Naive thymus-derived CD8-positive, alpha-beta T cell (primary cell): ENCODE measurements at places on chromosomes 4 and X. TPM values are rescaled to one million over a fixed set of nuclear protein-coding genes. Genes with fewer than 3 reads are reported as not detected.

DNA sequence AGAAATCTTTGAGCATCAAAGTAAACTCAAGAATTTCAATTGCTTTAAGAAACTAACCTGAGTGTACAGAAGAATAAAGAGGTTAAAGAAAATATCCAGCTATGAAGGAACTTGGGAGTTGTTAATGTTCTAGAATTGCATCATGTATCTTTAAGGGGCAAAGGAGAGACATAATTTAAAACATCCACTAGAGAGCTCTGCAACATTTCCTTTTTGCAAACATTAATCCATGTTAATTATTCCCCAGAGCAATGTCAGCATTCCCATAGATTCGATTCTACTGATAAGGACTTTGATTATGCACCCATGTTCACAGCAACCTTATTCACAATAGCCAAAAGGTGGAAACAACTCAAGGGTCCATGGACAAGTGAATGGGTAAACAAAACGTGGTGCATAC lies 80.2 kb upstream of the SORBS2 start:
- no peak for DNase-seq
- H3K36me3 ChIP-seq: no peaks in the 10 kb centered on the region
- H3K4me1 ChIP-seq: peaks cover under 1% of the 10 kb centered on the region
- peaks cover 36% of the 10 kb centered on the region for H3K27me3 ChIP-seq
- H3K4me3 ChIP-seq: no peak overlapping the region
- H3K27ac ChIP-seq: no peak overlapping the region

GRCh38 chrX:13646154-13646549 lies 6.8 kb upstream of the TCEANC start:
- H3K4me1 ChIP-seq: no peaks in the 10 kb centered on the region
- no peak overlapping the region for H3K4me3 ChIP-seq
- H3K27me3 ChIP-seq: no peaks in the 10 kb centered on the region
- DNase-seq: peak; percentile 13
- H3K27ac ChIP-seq: peak overlapping the region; percentile 84
- H3K36me3 ChIP-seq: no peaks in the 10 kb centered on the region

PLP2 gene
- 141 TPM for polyA plus RNA-seq

DNA sequence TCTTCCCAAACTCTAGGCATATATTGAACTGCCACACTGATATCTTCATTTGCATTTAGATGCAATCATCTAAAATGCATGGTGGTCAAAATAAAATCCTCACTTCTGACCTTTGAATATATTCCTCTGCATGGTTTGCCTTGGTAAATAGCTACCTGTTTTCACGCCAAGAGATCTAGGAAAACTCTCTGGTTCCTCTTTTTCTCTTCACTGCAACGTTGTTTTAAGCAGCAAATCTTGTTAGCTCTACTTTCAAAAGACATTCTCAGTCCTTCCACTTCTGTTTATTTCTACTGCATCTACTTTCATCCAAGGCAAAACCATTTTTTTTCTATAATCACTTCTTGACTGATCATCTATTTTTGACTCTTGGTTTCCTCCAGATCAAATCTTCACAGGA lies 1001.6 kb upstream of the GRID2 start:
- H3K27me3 ChIP-seq: no peaks in the 10 kb centered on the region
- no peak for DNase-seq
- no peak overlapping the region for H3K4me3 ChIP-seq

PLXNB3 gene
- not detected for polyA plus RNA-seq

DNA sequence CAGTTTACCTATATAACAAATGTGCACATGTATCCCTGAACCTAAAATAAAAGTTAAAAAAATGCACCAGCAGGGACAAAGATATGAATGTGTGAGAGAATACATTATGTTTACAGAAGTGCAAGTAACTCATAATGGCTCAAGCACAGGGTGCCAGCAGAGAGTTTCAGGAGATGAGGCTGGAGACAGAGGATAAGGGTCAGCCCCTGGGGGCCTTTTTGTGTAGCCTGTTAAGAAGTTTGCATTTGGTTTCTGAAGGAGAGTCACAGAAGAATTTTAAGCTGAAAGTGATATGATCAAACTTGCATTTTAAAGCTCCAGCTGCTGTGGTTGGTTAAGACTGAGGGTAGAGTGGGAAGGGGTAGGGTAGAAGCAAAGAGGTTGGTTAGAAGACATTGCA lies 48.6 kb upstream of the CAPN6 start:
- no peaks in the 10 kb centered on the region for H3K27me3 ChIP-seq
- DNase-seq: no peak
- H3K4me1 ChIP-seq: no peaks in the 10 kb centered on the region
- no peaks in the 10 kb centered on the region for H3K36me3 ChIP-seq
- no peak overlapping the region for H3K4me3 ChIP-seq
- H3K27ac ChIP-seq: no peak overlapping the region

DNA sequence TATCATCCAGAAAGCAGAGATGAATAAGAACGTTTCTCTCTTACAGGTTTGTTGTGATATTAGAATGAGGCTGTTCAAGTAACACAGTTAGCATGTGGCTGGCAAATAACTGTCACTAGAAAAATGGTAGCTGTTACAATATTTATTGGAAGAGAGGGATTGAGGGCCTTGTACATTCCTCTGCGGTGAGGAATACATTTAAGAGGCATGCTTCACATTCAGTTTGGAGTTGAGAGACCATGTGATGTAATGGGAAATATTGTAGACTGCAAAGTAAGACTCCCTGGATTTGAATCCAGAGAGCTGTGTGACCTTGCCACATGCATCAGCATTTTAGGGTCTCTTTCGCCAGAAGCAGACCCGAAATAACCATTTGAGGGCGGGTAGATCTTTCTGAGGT lies 104.8 kb upstream of the KIT start:
- DNase-seq: no peak
- no peaks in the 10 kb centered on the region for H3K4me1 ChIP-seq
- no peak overlapping the region for H3K4me3 ChIP-seq
- H3K27ac ChIP-seq: no peak overlapping the region
- H3K36me3 ChIP-seq: no peaks in the 10 kb centered on the region

GRCh38 chr4:139654516-139654915 lies 11.1 kb upstream of the MGST2 start:
- no peak overlapping the region for H3K27ac ChIP-seq
- H3K27me3 ChIP-seq: peaks cover 12% of the 10 kb centered on the region
- peaks cover 25% of the 10 kb centered on the region for H3K4me1 ChIP-seq
- H3K4me3 ChIP-seq: no peak overlapping the region
- no peaks in the 10 kb centered on the region for H3K36me3 ChIP-seq
- DNase-seq: no peak

- H3K36me3 ChIP-seq: peaks cover 6% of the 10 kb centered on the region
- no peaks in the 10 kb centered on the region for H3K4me1 ChIP-seq
- DNase-seq: no peak
- peaks cover 5% of the 10 kb centered on the region for H3K27me3 ChIP-seq
- H3K4me3 ChIP-seq: no peak overlapping the region
These were observed 53.4 kb downstream of the HNRNPD start for GRCh38 chr4:82320351-82320750.

- no peak overlapping the region for H3K27ac ChIP-seq
- H3K36me3 ChIP-seq: peaks cover 9% of the 10 kb centered on the region
- no peaks in the 10 kb centered on the region for H3K4me1 ChIP-seq
- DNase-seq: no peak
- H3K27me3 ChIP-seq: peaks cover 10% of the 10 kb centered on the region
- no peak overlapping the region for H3K4me3 ChIP-seq
These were observed 24.8 kb upstream of the SMARCA5 start for GRCh38 chr4:143488687-143489086.

GRCh38 chr4:42280327-42281095 lies 116.8 kb upstream of the SHISA3 start:
- no peak overlapping the region for H3K4me3 ChIP-seq
- no peak for DNase-seq
- no peaks in the 10 kb centered on the region for H3K27me3 ChIP-seq

DNA sequence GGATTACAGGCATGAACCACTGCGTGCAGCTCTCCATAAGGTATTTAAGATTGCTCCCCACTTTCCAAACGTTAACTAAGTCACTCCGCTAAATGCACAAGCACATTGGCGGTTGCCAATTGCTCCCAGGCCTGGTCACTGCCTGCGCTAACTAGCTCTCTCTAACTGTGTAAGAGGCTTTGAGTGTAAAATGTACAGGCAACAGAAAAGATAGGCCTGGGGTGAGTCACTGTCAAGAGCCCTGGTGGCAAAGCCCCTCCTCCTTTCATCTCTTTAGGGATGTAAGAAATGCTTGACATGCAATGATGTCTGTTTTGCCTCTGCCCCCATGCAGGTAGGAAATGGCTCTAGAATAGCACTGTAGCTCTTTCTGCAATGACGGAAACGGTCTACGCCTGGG lies 329.7 kb upstream of the GATB start:
- peak overlapping the region; percentile 88 for H3K27ac ChIP-seq
- H3K4me1 ChIP-seq: peaks cover 80% of the 10 kb centered on the region
- peak; percentile 23 for DNase-seq

- H3K27me3 ChIP-seq: no peaks in the 10 kb centered on the region
- no peak overlapping the region for H3K4me3 ChIP-seq
- no peaks in the 10 kb centered on the region for H3K36me3 ChIP-seq
These were observed 151.8 kb downstream of the SLC7A11 start for GRCh38 chr4:138090150-138090917.

- H3K36me3 ChIP-seq: no peaks in the 10 kb centered on the region
- DNase-seq: no peak
- no peaks in the 10 kb centered on the region for H3K4me1 ChIP-seq
- H3K27ac ChIP-seq: no peak overlapping the region
- H3K27me3 ChIP-seq: no peaks in the 10 kb centered on the region
These were observed 921.9 kb upstream of the DIAPH2 start for GRCh38 chrX:95762716-95763115.

DNA sequence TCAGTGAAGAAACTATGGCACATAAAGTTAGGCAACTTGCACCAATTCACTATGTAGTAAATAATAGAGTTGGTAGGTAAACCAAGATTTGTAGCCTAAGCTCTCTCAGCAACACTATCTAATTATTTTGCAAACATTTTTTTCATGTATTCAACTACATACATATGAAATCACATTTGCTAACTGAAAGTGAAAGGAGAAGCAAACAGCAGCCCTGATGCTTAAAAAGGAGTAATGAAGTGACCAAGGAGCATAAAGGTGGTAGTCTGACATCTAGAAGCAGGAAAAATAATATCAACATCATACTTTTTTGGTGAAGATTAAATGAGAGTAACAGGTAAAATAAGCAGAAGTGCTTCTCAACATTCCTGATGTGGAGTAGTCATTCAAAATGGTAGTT lies 603.7 kb downstream of the GRXCR1 start:
- H3K27me3 ChIP-seq: no peaks in the 10 kb centered on the region
- H3K4me1 ChIP-seq: no peaks in the 10 kb centered on the region
- no peak overlapping the region for H3K27ac ChIP-seq
- H3K36me3 ChIP-seq: no peaks in the 10 kb centered on the region

AFF2 gene
- polyA plus RNA-seq: 0.24 TPM

GRCh38 chr4:164481306-164482091 lies 272.4 kb upstream of the SMIM31 start:
- H3K4me1 ChIP-seq: no peaks in the 10 kb centered on the region
- no peak overlapping the region for H3K4me3 ChIP-seq
- DNase-seq: no peak
- H3K36me3 ChIP-seq: no peaks in the 10 kb centered on the region
- no peak overlapping the region for H3K27ac ChIP-seq
- no peaks in the 10 kb centered on the region for H3K27me3 ChIP-seq

- H3K4me3 ChIP-seq: no peak overlapping the region
- H3K36me3 ChIP-seq: no peaks in the 10 kb centered on the region
- H3K4me1 ChIP-seq: peaks cover 2% of the 10 kb centered on the region
- peak overlapping the region; percentile 27 for H3K27ac ChIP-seq
These were observed 99.8 kb downstream of the LARP7 start for GRCh38 chr4:112736718-112737135.

- DNase-seq: no peak
- no peak overlapping the region for H3K4me3 ChIP-seq
- H3K4me1 ChIP-seq: peaks cover 36% of the 10 kb centered on the region
These were observed 2.9 kb downstream of the GDI1 start for GRCh38 chrX:154439841-154440240.

LPAR4 gene
- not detected for polyA plus RNA-seq

GRCh38 chr4:153619811-153620210 lies 64.3 kb upstream of the TLR2 start:
- peaks cover 14% of the 10 kb centered on the region for H3K4me1 ChIP-seq
- H3K36me3 ChIP-seq: peaks cover 92% of the 10 kb centered on the region
- peak overlapping the region; percentile 18 for H3K27ac ChIP-seq
- no peak overlapping the region for H3K4me3 ChIP-seq
- no peaks in the 10 kb centered on the region for H3K27me3 ChIP-seq
- DNase-seq: no peak

GRCh38 chr4:14583752-14584151 lies 418.5 kb upstream of the CPEB2 start:
- no peak for DNase-seq
- no peaks in the 10 kb centered on the region for H3K27me3 ChIP-seq
- no peaks in the 10 kb centered on the region for H3K36me3 ChIP-seq

DNA sequence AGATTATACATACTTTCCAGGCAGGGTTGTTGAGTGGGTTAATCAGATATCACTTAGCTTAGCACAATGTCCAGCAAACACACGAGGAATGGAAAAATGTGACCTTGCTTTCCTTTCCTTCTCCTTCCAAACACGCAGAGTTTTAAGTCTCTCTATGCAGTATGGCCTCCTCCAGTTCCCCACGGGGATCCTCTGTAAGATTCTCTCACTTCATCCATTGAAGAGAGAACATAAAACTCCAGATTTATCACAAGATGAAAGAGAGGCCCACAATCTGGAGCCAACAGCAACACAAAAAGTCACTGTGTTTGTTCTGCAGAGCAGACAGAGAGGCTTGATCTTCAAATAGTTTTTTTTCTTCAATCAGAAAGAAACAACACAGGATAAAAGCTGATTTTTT lies 336.8 kb upstream of the CLNK start:
- H3K27ac ChIP-seq: no peak overlapping the region
- no peak overlapping the region for H3K4me3 ChIP-seq
- H3K36me3 ChIP-seq: no peaks in the 10 kb centered on the region
- no peak for DNase-seq
- H3K4me1 ChIP-seq: no peaks in the 10 kb centered on the region

DNA sequence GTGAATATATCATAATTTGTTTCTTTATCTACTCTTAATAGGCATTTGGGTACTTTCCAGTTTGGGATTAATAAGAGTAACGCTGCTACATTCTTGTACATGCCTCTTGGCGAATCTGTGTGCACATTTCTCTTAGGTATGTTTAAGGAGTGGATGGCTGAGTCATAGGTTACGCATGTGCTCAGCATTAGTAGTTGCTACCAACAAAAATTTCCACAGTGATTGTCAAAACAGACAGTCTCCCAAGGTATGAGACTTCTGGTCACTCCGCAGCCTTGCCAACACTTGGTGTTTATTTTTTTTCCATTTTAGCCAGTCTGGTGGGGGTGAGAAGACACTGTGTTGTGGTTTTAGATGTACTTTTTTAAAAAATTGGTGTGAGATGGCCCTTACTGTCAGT lies 44.6 kb downstream of the FGFBP1 start:
- no peaks in the 10 kb centered on the region for H3K4me1 ChIP-seq
- H3K27me3 ChIP-seq: peaks cover 12% of the 10 kb centered on the region
- H3K4me3 ChIP-seq: no peak overlapping the region
- no peak overlapping the region for H3K27ac ChIP-seq
- DNase-seq: no peak
- no peaks in the 10 kb centered on the region for H3K36me3 ChIP-seq

GRCh38 chrX:138255373-138255772 lies 456.1 kb downstream of the FGF13 start:
- H3K27me3 ChIP-seq: no peaks in the 10 kb centered on the region
- H3K4me3 ChIP-seq: no peak overlapping the region
- H3K4me1 ChIP-seq: no peaks in the 10 kb centered on the region

GRCh38 chr4:143358923-143359643 lies 22.4 kb downstream of the GAB1 start:
- H3K27ac ChIP-seq: peak overlapping the region; percentile 62
- no peak for DNase-seq
- no peaks in the 10 kb centered on the region for H3K27me3 ChIP-seq

CD38 gene
- 2.0 TPM for polyA plus RNA-seq

- no peak overlapping the region for H3K27ac ChIP-seq
- H3K4me1 ChIP-seq: no peaks in the 10 kb centered on the region
- no peaks in the 10 kb centered on the region for H3K27me3 ChIP-seq
- no peaks in the 10 kb centered on the region for H3K36me3 ChIP-seq
These were observed 80.3 kb upstream of the DCLK2 start for GRCh38 chr4:149997881-149998421.
